HuH-7 (cell line): ENCODE measurements at places on chromosomes 4 and X.

- no peak for DNase-seq
Measured at GRCh38 chr4:14719053-14719452, 283.2 kb upstream of the CPEB2 start.

DNA sequence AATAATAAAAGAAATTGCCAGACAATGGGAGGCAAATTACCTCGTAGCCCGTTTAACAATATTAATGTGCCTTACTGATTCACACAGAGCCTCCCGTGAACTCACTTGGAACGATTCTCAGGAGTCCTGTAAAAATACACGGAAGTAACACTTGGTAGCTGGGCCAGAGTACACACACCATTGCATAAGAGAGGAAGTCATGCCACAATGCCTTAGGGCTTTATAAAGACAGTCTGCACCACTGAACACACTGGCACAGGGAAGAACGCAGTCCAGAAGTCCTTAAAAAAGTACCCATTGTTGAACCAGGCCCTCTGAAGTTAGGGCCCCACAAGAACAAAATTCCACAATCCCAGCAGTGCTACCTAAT, 15.1 kb downstream of the SLC2A9 start:
- DNase-seq = no peak

GRCh38 chrX:51151734-51152133, 180.9 kb upstream of the NUDT10 start:
- no peak for DNase-seq

- no peak for DNase-seq
Measured at GRCh38 chr4:108337923-108338322, 169.2 kb upstream of the LEF1 start.

- no peak for DNase-seq
Measured at GRCh38 chr4:121737846-121738554, 27.0 kb downstream of the SMIM43 start.

GRCh38 chrX:38214044-38214443, 6.6 kb downstream of the SRPX start:
- no peak for DNase-seq

DNA sequence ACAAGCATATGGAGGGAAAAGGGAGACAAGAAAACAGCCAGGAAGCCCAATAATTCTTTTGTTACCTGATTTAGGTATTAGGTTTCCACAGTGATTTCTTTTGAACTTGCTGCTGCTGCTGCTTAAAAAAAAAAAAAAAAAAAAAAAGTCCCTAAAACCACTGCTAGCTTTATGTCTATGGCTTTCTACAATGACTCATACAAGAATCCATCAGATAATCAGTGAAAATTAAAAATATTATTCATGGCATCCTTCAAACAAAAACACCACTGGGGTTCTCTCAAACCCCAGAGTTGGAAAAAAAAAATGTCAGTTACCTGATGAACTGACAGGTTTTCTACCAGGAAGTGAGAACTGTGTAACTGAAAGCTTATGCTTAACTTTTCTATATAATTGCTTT, 14.3 kb downstream of the EPHA5 start:
- no peak for DNase-seq

DNA sequence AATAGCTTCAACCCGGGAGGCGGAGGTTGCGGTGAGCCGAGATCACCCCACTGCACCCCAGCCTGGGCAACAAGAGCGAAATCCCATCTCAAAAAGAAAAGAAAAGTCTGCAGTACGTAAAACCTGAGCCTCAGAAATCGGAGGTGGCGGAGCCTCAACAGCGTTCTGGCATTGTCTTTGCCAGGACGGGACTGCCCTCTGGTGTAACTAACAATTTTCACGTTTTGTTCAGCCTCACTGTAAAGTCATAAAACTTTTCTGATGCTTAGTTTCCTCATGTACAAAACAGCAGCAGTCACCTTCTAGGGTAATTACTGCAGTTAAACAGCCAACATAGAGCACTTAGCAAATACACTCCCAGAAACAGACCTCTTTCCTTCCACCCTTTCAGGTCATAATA, 121.7 kb downstream of the RBM47 start:
- no peak for DNase-seq

DNA sequence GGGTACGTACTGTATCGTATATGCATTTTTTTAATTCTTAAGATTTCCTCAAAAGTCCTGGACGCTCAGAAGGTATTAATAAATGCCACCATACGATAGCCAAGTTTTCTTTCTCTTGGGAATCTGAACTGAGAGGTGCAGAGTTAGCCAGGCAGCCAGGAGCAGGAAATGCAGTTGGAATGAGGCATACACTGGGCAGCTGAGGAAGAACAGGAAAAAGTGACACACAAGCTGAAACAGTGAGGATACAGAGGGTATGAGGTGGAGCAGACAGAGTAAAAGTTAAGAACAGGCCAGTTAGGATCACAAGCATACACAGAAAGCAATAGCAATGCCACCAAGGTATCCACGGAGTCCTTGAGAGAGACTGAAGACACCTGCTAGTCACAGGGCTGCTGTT, 13.4 kb downstream of the UFSP2 start:
- no peak for DNase-seq

DNA sequence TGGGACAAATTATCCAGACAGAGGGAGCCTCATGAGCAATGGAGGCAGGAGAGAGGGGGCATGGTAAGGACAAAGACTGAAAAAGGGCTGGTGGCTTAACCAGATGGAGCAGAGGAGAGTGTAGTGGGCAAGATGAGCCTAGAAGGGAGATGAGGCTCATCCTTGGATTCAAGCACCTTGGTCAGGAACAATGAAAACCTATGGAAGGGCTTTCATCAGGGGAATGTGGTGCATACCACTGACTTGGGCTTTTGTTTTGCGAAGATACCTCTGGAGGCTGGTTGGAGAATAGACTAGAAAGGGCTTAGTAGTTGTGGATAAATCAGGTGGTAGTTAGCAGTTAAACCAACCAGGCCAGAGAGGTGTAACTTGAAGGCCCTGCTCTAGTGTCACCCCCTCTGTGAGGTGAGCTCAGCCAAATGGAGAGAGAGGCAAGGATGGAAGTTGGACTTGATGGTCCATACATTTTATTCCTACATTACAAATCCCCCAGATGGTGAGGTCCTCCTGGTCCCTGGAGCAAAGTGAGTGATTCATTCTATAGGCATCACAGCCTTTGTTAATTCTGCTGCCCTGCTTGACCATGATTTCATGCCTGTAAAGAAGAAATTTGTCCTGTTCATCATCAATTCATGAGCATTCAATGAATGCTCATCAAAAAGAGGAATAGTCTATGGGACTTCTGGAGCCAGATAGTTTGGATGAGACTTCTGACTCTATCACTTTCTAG, 264.8 kb upstream of the IGFBP7 start:
- no peak for DNase-seq

DNA sequence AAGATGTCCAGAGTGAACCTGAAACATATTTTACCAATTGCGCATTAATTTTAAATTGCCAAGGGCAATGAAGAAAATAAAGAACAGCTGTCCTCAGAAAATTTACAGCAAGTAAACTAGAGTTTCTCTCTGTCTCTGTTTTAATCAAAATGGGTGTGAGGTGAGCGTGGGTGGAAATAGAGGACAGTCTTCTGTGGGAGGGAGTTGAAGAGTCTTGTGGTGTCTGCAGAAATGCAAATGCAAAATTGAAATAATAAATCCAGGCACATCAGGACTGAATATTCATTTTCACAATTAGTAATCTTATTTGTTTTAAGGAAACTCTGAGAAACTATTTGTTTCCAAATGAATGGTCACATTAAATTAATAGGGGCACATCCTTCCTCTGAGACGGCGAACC, 192.0 kb downstream of the ARHGAP10 start:
- DNase-seq = no peak

DNA sequence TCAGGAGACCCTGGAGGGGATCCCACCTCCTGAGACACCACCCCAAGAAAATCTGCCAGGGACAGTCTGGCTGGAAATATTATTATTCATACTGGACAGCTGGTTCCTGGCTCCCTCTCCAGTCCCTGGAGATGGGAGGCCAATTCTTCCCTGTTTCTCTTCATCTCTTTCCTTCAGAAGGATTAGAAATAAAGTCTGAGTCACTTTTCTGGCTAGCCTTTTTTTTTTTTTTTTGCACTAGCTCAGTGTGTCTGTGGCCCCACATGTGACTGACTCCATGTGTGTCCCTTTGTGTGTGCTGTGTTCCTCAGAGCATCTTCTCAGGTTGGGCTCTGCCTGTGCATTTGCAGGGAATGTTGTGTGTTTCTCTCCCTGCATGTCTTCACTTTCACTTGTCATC, 1.8 kb upstream of the FRMPD3 start:
- no peak for DNase-seq
